ENCODE measurements at places on chromosomes 1 and 21. TPM values are rescaled to one million over a fixed set of nuclear protein-coding genes. Genes with fewer than 3 reads are reported as not detected.

The KRTAP19-5 gene
- not detected for total RNA-seq

The SPRR4 gene
- total RNA-seq, result not detected

The CPTP gene
- total RNA-seq, result 18.6 TPM

The DNASE2B gene
- not detected for total RNA-seq

The SPATA46 gene
- total RNA-seq, result not detected

The HENMT1 gene
- 4.5 TPM for total RNA-seq

The AGBL4 gene
- not detected for total RNA-seq

The SLC35F3 gene
- 3.3 TPM for total RNA-seq

The TFF2 gene
- not detected for total RNA-seq

The VSIG8 gene
- total RNA-seq, result 0.06 TPM

The ADAMTSL4 gene
- 3.4 TPM for total RNA-seq

The TMED5 gene
- 30.3 TPM for total RNA-seq

The TRNP1 gene
- 199 TPM for total RNA-seq

The WDR64 gene
- total RNA-seq, result not detected

The MFSD2A gene
- total RNA-seq, result 4.6 TPM

The GJB3 gene
- total RNA-seq, result 8.1 TPM

The ABCG1 gene
- 2.1 TPM for total RNA-seq

The UTP25 gene
- 13.6 TPM for total RNA-seq

The DNM3 gene
- 0.70 TPM for total RNA-seq

The ZNF670 gene
- 3.7 TPM for total RNA-seq

The OPRD1 gene
- 0.06 TPM for total RNA-seq

The LCE6A gene
- not detected for total RNA-seq

The IL19 gene
- not detected for total RNA-seq

The OR14C36 gene
- not detected for total RNA-seq

The AMY1B gene
- not detected for total RNA-seq

The SLC5A9 gene
- total RNA-seq, result not detected

The S100A14 gene
- 0.36 TPM for total RNA-seq

The KRTAP25-1 gene
- total RNA-seq, result not detected

The KDM5B gene
- total RNA-seq, result 19.0 TPM

The FRRS1 gene
- total RNA-seq, result 2.2 TPM

The CCT3 gene
- 427 TPM for total RNA-seq

The CFHR1 gene
- total RNA-seq, result 0.39 TPM

The KCNJ9 gene
- not detected for total RNA-seq

The USP48 gene
- total RNA-seq, result 18.7 TPM

The TP53BP2 gene
- total RNA-seq, result 30.9 TPM

The CASZ1 gene
- 2.1 TPM for total RNA-seq

The GNG12 gene
- 74.7 TPM for total RNA-seq

The ERICH3 gene
- total RNA-seq, result not detected

The FOXO6 gene
- total RNA-seq, result 0.49 TPM

The CIART gene
- total RNA-seq, result 0.55 TPM

The EDN2 gene
- total RNA-seq, result 2.8 TPM

The TMIGD3 gene
- total RNA-seq, result not detected

The TENT5C gene
- 0.09 TPM for total RNA-seq

The CCDC17 gene
- total RNA-seq, result 0.45 TPM

The EXTL1 gene
- not detected for total RNA-seq

The CLCA4 gene
- not detected for total RNA-seq

The LAMB3 gene
- 25.5 TPM for total RNA-seq

The CTSE gene
- total RNA-seq, result not detected

The FAM72A gene
- 9.0 TPM for total RNA-seq

The FCRLA gene
- not detected for total RNA-seq

The INSRR gene
- not detected for total RNA-seq

The ENAH gene
- 75.4 TPM for total RNA-seq

The OVAAL gene
- not detected for total RNA-seq

Data from A549 treated with DMSO at 1 μM for 4 hours (cell line).